ENCODE measurements at places on chromosomes 5 and 9.

DNA sequence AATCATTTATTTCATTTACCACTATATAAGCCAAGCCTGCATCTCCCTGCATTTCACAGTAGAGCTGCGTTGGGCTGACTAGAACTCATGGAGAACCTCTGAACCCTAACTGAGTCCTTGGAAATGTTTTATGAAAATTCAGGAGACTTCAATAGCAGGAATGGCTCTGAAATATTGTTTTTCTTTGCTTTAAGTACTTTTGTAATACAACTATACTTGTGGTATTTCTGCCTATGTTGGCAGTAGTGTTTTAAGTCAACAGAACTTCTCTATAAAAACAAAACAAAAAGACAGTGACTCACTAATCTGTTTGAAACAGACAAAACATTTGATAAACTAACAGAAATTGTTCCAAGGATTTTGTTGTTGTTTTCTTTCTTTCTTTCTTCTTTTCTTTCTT lies 489.2 kb upstream of the MEF2C start:
- DNase-seq = no peak

- no peak for DNase-seq
Observed at GRCh38 chr9:38368731-38369130, 23.8 kb upstream of the ALDH1B1 start.

GRCh38 chr5:139004374-139005307 lies 129.5 kb upstream of the LRRTM2 start:
- no peak for DNase-seq

DNA sequence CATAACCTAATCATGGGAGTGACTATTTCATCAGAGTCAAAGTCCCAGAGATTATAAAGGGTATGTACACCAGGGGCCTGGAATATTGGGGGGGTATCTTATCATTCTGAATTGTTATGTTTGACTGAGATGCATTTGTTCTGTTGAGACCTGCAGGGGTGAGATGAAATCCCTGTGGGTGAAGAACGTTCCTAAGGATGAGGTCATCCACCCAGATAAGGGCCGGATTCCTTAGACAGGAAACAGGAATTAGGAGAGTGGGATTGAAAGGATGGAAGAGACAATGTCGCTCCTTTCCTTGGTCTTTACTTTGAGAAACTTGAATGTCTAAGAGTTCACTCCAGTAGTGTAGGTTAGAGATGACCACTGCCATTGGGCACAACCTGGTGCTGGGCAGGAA lies 54.7 kb downstream of the GAS1 start:
- DNase-seq = no peak

DNA sequence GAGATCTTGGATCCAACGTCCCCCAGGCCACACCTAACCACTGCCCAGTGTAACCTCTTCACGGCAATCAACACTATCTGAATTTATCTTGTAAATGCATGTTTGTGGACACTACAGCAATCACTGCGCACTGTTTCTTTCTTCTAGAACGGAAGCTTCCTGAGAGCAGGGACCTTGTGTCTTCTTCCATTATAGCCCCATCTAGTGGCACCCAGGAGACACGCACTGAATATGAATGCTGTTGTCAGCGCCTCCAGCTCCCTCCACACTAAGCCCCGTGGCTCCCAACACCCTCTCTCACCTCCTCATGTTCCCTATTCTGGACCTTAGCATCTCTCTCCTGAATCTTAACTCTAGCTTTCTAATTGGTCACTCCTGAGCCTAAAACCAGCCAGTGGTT lies 72.7 kb downstream of the SMIM23 start:
- no peak for DNase-seq

Data from esophagus squamous epithelium (tissue), 5 donors.